Suprapubic skin (tissue), 4 donors: ENCODE measurements at places on chromosomes 6 and 20. TPM values are rescaled to one million over a fixed set of nuclear protein-coding genes. Genes with fewer than 3 reads are reported as not detected.

- DNase-seq = no peak
These were observed 36.3 kb upstream of the TGM2 start for GRCh38 chr20:38201356-38201755.

DNA sequence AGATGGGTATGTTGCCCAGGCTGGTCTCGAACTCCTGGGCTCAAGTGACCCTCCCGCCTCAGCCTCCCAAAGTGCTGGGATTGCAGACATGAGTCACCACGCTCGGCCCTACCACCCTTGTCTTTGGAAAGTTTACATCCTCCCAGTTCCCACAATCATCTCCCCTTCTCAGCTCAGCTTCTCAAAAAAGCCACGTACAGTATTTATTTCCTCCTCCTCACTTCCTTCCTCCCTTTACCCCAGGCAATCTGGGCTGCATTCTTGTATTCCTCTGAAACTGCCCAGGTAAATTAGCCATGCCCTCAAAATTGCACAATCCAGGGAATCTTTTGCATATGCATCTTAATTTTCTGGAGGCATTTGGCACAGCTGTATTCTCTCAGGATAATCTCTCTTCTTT lies 7.4 kb upstream of the SLC23A2 start:
- no peak for DNase-seq

C20orf202 gene
- not detected for total RNA-seq

MRAP2 gene
- 1.2 TPM for total RNA-seq

GRCh38 chr6:105620878-105621277 lies 218.0 kb upstream of the PREP start:
- no peak for DNase-seq

DNA sequence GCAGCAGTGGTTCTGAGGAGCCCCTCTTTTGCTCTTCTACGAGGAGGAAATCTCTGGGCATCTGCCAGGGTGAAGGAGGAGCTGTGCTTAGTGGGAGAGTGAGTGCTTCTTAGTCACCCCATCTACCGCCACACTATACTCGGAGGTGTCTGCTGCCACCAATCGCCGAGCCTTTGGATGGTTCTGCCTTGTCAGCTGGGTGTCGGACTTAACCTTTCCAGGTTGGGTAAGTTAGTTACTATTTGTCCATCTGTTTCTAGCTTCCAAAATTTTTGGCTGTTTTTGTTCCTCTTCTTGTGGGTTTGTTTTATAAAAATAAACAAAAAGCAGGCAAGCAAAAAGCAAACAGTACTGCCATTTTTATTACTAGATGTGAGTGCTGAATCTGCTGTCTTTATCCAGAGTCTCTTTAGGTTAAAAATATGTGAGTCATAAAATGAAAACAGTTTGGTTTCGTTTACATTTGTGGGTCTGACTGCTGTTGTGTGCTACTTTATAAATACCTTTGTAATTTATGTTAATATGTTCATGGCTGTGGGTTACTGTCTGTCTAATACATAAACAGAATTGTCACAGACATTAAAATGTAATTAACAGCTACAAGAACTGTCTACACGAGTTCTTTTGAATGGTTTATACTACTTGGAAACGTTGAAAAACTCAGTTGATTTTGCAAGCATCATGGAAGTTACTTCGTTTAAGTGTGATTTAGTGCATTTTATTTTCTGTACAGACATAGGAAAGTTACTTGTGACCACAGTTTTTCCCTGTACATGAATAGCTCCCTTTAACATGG lies 89.2 kb downstream of the ARID1B start:
- DNase-seq = no peak

STX11 gene
- 12.4 TPM for total RNA-seq

- no peak for DNase-seq
These were observed 618 bp downstream of the RTN4IP1 start for GRCh38 chr6:106628658-106629102.

LRP11 gene
- 43.6 TPM for total RNA-seq

IYD gene
- total RNA-seq = 0.13 TPM

NMBR gene
- total RNA-seq = not detected

DNA sequence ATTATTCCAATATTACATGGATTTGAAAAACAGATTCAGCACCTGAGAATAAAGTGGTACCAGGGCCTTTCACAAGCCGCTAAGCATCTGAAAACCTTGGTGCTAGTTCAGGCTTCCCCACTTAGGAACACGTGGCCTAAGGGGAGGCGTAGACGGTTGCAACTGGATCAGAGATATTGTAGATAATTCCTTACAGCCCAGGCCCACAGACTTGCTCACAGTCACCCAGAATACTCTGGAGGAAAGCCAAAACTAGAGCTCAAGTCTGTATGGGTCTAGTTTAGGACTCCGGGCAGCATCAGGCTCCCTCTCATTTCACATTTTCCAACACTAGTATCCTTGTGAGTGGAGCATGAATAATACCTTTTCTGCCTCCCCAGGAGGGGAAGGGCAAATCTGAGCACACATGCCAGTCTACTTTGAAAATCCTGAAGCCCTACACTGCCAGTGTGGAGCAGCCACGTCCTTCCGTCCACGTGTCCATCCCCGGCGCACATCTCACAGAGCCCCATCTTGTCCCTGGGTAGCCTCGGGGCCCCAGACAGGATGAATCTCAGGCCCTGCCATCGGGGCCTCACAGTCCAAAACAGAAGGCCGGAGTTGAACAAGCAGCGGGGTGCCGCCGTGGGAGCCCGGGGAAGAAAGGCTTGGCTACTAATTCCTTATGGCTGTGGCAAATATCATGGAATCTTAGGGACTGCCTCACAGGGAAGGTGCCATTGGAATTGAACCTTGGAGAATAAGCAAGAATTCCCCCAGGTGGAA lies 299.3 kb downstream of the NRN1 start:
- no peak for DNase-seq

DNA sequence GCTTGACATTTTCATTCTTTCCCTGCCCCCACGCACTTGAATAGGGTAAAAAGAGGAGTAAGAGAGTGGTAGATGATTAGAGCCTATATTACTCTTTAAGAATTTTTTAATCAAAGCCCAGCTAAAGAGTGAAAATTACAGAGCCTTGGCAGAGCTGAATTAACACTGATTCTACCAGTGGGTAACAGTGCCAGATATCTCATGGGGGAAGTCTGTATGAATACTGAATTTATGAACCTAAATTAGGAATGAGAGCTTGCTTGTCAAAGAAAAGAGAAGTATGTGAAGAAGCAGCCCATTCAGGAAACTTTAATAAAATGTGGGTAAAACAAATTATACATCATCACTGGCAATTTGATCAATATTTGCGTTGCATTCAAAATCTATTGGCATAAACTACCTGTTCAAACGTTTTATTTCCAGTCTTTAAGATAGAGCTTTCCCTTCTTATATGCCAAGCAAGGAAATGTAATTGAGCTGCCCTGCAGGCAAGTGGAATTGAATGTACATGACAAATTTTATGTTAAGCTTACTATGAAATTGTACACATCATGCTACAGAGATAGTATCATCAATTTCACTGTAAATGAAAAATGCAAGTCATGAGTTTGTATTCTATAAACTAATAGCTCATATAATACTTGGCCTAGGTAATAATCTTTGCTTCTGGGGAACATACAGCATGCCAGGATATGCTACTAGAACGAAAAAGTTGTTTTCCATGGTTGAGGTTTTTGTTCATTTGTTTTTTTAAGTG lies 14.5 kb downstream of the SOBP start:
- no peak for DNase-seq

SCUBE3 gene
- total RNA-seq = 1.1 TPM

GRCh38 chr6:79946272-79947190 lies 822 bp downstream of the ELOVL4 start:
- no peak for DNase-seq

GRCh38 chr20:19887556-19888268 lies 129.4 kb upstream of the NAA20 start:
- DNase-seq = no peak

GRCh38 chr6:27882624-27883023 lies 29.6 kb downstream of the OR2B2 start:
- no peak for DNase-seq

PFDN4 gene
- total RNA-seq = 41.2 TPM

GRCh38 chr20:16846006-16846405 lies 97.8 kb downstream of the OTOR start:
- DNase-seq = no peak
